ENCODE measurements at places on chromosomes 4 and X.
A peak's percentile ranks its signal among the peaks of the same experiment; 100 is the strongest.

DNA sequence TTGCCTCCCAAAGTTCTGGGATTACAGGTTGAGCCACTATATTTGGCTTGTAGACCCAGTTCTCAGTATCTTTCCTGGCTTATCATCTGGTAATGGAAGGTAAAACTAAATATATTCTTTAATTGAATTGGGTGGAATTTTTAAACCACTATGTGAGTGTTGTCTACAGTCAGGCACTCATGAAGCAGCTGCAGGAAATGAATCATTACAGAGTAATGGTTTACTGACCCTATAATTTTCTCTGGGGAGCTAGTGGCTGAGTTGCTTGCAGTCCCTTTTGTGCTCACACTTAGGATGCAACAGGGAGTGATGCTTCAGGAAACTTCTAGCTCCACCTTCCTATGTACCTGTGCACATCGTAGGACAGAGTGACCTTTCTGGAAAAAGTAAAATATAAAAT lies 4.1 kb upstream of the UGT2B7 start:
- no peak for DNase-seq

DNA sequence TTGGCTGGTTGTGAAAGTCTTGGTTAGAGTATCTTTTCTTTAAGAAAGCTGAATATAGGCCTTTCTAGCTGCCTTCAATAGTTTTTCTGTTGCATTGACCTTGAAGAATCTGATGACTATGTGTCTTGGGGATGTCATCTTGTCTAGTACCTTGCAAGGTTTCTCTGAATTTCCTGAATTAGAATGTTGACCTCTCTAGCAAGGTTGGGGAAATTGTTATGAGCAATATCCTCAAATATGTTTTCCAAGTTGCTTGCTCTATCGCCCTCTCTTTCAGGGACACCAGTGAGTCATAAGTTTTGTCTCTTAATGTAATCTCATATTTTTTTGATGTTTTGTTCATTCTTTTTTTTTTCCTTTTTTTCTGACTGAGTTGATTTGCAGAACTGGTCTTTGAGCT lies 194.7 kb downstream of the RAB28 start:
- DNase-seq: no peak

- DNase-seq: no peak
Observed at GRCh38 chr4:8048856-8049676, 109.4 kb upstream of the AFAP1 start.

GRCh38 chr4:156672492-156673305 lies 298.9 kb downstream of the PDGFC start:
- no peak for DNase-seq

GRCh38 chr4:110926841-110927400 lies 304.0 kb upstream of the PITX2 start:
- no peak for DNase-seq

DNA sequence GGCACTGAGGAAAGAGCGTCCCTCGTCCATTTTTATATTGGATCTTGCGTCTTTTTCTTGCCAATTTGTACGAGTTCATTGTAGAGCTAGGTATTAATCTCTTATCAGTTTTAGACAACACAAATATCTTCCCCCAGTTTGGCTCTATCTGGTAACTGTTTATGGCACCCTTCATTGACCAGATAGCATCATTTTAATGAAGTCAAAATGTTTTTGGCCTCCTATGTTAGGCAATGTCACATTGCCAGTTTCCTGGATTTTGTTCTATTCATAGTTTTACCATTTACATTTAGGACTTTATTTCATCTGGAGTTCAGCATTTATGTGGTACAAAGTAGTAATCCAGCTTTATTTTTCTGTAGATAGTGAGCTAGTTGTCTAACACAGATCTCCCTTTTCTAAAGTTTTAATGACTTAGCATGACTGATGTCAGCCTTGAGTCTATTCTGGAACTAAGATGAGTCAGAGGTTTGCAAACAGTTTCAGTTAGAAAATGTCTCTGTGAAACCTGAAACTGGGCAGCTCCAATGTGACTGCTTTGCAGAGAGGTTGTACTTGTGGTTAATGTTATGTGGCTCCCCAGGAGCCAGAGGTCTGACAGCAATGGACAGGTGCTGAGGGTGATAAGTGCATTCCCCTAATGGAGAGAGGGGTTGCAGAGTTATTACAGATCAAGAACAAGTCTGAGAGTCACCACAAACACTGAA lies 5.3 kb upstream of the STBD1 start:
- DNase-seq: peak; percentile 61
